Activated T-cell treated with anti-CD3 and anti-CD28 coated beads for 1 hour (primary cell): ENCODE measurements at places on chromosomes 2 and 18.

GRCh38 chr2:122070241-122070731 is 314.8 kb downstream of the TSN start:
- no peak for DNase-seq

- no peak for DNase-seq
These were observed 11.9 kb downstream of the MSH2 start for GRCh38 chr2:47414682-47415458.

- peak; percentile 71 for DNase-seq
These were observed 37.3 kb upstream of the BMP10 start for GRCh38 chr2:68908392-68908970.

DNA sequence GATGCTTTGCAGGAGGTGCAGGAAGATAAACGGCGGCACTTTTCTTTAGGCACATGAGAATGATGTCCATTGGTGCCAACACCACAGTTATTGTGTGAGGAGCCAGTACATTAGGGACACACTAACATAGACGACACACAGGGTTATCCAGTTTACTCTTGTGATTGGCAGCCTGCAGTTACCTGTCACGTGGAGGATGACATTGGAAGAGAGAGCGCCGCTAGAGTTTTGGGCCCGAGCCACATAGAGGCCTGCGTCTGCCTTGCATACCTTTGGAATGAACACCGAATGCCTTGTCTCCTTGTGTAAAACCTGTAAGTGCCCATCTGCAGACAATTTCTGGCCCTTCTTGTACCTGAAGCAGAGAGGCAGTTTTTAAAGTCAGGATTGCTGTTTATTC is 26.9 kb upstream of the TTN start:
- DNase-seq, result no peak

DNA sequence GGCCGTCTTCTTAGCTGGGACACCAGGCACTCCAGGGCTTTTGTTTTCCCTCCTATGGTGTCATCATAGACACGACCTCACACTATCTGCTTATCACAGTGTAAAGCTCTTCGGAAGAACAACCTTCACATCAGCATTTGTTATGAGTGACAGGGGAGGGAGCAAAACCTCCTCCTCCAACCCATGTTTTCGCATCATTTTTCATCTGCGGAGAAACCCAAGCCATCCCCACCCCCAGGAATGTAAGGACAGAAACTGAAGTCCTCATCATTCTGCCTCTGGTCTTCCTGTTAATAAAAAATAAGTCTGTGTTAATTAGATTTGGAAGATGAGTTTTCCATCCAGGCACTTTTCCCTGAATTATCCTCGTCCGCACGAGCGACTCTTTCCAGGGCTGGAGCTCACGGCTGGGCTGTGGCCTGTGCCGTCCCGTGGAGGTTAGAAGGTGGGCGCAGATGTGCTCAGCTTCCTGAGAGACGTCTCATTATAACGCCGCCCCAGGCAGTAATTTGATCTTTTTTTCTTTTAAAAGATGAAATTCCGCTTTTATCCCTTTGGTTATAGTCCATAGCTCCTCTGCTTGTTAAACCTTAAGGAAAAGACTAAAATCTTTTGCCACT is 101.6 kb upstream of the TMEM18 start:
- DNase-seq, result no peak

GRCh38 chr2:72118386-72118785 is 29.3 kb downstream of the CYP26B1 start:
- no peak for DNase-seq

DNA sequence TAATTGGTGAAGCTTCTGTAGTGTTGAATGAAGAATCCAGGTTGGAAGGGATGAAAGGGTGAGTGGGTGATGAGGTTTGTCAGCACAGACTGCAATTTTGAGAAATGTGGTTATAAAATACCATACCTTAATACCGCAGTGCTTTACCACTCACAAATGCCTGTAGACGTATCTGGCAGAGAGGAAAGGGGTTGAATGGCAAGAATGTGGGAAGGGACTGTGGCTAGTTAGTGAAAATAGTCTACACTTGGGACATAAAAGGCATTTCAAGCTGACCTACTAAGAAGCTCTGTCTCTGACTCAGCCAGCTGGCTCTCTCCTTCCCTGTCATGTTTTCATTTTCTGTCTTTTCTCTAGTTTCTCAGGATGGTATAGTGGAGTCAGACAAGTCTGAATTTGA is 25.1 kb downstream of the CDK15 start:
- no peak for DNase-seq

GRCh38 chr2:129239141-129239540 is 740.3 kb upstream of the RAB6C start:
- no peak for DNase-seq

DNA sequence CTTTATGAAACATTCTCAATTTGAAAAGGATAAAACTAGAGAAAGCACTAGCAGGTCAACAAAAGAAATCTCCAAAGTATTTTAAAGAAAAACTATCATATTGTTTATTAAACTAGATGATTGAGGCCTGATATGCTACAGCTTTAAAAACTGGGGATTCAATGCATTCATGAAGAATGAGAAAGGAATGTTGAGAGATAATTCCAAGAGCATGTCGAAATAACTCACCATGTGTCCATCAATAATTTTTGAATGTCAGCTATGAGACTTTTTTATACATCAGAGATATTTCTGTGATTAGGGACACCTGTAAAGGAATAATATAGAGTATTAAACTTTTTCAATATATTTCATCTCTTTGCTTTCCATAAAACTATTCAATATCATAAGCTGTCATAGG is 376.9 kb upstream of the REG3G start:
- no peak for DNase-seq

GRCh38 chr2:24779116-24779515 is 14.1 kb downstream of the PTRHD1 start:
- no peak for DNase-seq

- no peak for DNase-seq
These were observed 29.2 kb upstream of the PPP4R1 start for GRCh38 chr18:9643549-9643948.

DNA sequence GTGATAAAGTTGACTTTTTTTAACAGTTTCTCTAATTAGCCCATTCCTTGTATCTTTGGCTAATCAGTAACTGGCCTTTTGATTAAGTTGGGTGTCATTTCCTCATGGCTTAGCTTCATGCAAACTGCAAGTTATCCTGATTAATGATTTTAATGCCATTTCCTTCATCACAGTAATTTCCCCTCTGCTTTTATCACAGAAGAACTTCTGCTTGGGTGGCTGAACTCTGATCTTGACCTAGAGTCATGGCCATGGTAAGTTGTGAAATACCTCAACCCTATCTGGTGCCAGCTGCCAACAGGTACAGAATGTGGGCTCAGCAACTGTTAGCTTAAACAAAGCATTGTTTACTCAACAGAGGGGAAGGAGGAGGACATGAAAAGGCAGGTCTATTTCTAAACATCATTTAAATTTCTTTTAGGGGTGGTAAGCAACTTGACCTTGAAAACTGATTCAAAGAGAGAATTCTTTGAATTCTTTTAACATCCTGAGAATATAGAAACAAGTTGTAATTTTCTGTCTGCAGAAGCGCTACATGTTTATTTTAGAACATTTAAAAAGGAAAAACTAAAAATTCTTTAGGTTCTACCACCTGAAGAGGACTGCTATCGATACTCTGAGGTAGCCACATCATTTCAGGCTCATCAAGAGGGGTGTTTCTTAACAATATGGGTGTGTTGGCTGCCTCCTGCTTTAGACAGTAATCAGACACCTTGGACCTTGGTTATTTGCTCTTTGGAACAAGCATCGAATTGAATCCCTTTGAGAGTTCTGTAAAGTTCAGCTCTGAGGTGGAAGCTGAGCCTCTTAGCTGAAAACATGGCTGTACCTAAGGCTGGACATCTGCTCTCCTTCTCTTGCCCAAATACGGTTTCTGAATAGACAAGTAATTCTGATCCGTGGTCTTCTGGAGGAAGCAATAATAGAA is 39.7 kb downstream of the ANXA4 start:
- DNase-seq, result no peak

GRCh38 chr2:210474776-210475175 is 1.8 kb downstream of the LANCL1 start:
- DNase-seq, result no peak

- DNase-seq, result no peak
These were observed 6.4 kb downstream of the BAZ2B start for GRCh38 chr2:159609811-159610549.

DNA sequence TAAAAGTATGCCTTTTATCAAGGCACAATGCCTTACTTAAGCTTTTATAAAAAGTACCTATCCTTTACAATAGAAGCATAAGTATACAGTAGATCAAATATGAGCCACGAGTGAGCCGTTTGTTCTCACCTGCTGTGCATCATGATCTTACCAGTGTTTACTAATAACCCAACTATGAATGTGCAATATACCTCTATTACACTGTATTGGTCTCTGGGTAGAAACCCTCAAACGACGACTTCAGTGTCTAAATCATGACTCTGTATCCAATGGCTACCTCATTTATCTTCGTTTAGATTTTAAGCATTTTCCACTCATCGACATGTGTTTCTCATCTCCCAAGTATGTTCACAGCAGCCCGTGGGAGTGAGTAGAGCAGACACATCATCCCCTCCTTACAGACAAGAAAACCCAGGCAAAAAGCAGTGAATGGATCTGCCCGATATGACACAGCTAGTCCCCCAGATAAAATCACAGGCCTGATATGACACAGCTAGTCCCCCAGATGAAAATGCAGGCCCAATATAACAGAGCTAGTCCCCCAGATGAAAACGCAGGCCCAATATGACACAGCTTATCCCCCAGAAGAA is 279.8 kb downstream of the TNS1 start:
- DNase-seq, result no peak

DNA sequence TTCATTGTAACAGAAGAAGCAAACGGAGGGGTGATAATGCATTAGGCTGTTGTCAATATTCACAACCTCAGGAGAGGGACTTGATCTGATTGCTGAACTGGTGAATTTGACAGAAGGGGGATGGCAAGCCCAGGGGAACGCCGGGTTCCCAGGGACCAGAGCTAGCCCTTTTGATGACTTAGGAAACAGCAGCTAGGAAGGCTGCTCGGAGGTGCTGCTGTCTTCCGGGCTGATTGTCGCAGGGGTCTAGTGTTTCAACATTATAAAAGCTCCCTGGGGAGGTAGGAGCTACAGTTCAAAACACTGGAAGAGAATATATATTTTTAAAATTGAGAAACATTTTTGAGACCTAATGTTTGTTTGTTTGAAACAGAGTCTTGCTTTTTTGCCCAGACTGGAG is 47.3 kb downstream of the CD8B2 start:
- DNase-seq, result no peak

DNA sequence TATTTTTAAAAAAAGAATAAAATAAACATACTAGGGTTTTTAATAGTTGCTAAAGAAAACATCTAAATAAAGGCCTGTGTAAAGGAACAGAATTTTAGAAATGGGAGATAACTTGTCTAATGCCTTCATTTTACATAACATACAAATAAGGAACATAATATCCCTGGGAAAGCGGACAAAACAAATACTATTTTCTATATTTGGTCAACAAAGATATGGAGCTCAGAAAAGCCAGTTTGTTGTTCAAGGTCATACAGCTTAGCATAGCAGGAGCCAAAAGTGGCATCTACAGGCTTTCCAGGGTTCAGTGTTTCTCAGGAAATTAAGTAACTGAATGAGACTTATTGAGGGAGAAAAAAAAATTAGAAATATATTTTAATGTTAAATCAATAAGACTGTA is 73.4 kb upstream of the CD226 start:
- no peak for DNase-seq

- DNase-seq, result no peak
These were observed 28.2 kb upstream of the GBX2 start for GRCh38 chr2:236196366-236196765.

GRCh38 chr2:70396612-70397011 is 94.7 kb upstream of the FAM136A start:
- DNase-seq, result no peak

- DNase-seq, result no peak
These were observed 152.8 kb downstream of the CELF4 start for GRCh38 chr18:37412829-37413228.

DNA sequence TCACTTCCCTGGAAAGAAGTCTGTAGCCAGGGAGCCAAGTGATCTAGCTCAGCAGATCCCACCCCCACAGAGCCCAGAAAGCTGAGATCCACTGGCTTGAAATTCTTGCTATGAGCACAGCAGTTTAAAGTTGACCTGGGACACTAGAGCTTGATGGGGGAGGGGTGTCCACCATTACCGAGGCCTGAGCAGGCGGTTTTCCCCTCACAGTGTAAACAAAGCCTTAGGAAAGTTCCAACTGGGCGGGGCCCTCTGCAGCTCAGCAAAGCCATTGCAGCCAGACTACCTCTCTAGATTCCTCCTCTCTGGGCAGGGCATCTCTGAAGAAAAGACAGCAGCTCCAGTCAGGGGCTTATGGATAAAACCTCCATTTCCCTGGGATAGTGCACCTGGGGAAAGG is 887.2 kb upstream of the LRATD1 start:
- no peak for DNase-seq

- DNase-seq, result no peak
These were observed 249.9 kb upstream of the RBBP8 start for GRCh38 chr18:22683196-22683676.
